MM.1S (cell line): ENCODE measurements at places on chromosomes 4 and X.
A peak's percentile ranks its signal among the peaks of the same experiment; 100 is the strongest.

DNA sequence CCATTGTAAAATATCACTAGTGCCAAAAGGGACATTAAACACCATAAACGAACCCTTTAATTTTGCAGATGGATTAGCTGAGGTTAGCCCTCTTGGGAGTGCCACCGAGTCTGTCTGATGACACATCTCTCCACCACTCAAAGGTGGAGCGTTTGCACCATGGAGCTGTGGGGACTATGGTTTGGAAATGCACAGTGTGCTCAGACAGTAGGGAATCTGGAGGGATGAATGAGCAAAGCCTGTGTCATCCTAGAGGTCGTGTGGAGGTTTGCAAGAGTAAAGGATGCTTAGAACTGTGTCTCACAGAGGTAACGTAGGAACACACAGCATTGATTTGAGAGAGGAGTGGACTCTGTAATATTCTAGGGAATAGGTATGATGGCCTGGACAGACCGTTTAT is 93.7 kb downstream of the CLNK start:
- DNase-seq = no peak

DNA sequence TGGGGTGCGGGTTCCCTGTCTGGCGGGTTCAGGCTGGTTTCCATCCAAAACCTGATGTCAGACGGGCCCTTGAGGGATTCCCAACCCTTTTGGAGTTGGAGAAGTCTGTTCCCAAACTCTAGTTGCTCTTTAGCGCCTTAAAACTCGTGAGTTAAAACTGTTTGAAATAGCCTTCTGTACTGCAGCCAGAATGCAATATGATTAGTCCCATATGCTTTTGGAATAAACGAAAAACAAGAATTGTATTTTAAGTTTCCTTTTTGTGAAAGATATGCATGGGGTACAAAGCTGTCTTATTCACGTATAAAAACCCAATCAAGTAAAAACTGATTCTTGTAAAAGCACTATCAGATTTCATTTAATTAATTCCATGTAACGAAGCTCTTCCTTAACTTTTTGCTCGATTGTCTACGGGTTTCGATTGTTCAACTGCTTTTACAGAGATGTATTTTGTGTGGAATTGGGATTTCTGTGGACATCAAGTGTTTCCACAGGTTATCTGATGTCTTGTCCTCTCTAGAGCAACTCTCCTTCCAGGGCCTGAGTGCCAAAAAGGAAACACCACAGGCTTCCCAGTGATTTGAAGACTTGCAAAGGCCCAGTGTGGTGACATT is 49.5 kb downstream of the CLDN34 start:
- no peak for DNase-seq

- DNase-seq = no peak
These were observed 6.1 kb downstream of the LIAS start for GRCh38 chr4:39464886-39465501.

DNA sequence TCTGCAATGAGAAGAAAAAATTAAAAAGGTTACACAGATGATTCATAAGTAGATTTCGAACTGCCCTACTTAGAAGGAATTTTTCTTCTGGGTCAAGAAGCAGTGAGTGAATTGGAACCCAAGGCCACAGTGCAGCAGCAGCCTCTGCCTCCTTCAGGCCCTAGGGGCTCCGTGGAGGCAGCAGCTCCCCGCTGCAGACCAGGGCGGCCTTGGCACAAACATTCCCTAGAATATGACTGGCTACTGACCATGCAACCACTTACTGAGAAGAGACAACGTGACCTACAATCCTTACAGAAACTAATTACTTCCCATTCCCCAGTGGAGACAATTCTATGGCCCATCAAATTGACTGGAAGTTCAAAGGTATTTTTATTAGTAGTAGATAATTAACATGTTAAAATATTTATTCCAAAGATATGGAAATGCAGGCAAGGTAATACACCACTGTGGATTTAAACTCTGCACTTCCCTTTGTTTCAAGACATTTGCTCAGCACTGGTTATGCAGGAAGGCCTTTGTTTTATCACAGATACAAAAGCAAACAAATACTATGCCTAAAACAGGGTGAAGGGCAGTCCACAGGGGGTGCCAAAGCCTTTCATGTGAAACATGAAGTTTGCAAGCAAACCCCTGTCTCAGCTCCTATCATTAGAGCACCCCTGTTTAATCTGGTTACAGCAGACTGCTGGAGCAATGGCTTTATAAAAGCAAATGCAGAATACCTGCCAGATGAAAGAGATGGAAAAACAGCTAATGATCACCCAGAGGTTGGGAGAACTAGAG is 59.2 kb downstream of the PCDH19 start:
- DNase-seq = no peak

GRCh38 chr4:56655627-56656345 is 25.3 kb downstream of the HOPX start:
- DNase-seq = no peak

- DNase-seq = no peak
These were observed 10.8 kb downstream of the PLAC1 start for GRCh38 chrX:134647477-134647877.

GRCh38 chr4:141352909-141353525 is 132.3 kb downstream of the ZNF330 start:
- DNase-seq = no peak

GRCh38 chrX:154369449-154370299 is 4.8 kb downstream of the FLNA start:
- DNase-seq = no peak

DNA sequence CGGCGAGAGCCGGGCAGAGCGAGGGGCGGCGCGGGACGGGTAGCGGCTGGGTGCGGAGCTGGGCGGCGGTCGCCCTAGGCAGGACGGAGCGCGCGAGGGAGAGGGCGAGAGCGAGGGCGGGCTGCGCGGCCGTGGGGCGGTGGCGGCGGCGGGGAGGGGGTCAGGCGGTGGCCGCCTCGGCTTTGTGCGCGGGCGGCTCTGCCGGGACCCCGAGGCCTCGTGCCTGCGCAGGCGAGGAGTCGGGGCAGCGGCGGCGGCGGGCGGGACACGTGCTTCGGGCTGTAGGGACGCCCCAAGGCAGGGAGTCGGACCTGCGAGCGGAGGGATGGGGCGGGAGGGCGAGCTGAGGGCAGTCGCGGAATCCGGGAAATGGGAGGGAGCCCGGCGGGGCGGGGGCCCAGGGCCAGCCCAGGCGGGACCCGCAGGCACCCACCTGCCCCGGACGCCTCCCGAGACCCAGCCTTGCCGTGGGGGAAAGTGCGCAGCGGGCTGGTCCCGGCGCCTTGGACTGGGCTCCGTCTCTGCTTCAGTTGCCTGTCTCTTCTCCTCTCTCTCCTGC is 465 bp downstream of the BMPR1B start:
- no peak for DNase-seq

GRCh38 chr4:46444318-46445000 is 54.5 kb upstream of the GABRA2 start:
- DNase-seq = no peak

GRCh38 chrX:15319075-15319474 is 3.6 kb upstream of the ASB11 start:
- DNase-seq = no peak

DNA sequence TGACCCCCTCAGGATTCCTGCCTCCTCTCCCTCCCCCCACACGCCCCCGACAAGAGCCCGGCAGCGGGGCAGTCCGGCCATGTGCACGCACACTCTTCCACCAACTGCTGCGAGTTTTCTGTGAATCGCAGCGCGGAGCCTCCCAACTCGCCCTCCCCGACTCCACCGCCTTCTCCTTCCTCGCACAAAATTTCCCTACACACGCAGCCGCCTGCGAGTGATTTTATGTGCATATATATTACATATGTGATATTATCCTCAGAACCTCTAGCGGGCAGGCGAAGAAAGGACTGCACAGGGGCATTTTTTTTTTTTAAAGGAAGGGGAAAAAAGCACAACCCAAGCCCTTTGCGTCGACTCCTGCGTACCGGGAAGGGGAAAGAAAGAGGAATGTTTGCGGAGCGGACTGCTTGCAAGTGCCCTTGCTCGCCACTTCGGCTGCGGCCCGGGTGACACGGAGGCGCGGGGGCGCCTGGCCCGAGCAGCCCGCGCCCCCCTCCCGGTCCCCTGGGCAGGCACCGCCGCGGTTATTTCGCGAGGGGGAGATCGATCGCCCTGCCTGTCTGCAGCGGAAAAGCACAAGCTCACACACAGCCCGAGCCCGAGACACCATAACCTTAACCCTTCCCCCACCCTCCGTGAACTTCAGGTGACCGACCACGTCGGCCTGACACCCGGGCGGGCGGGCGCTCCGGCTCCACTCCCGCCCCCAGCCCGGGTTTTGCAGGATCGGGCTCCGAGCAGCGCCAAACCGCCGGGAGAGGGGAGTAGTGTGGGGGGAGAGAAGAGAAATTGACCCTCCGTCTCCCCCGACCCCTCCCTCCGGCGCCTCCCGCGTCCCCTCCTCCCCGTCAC is 2.3 kb downstream of the ZNF827 start:
- peak; percentile 82 for DNase-seq
